Lower lobe of right lung (tissue), 2 donors: ENCODE measurements at places on chromosomes 3 and 15. TPM values are rescaled to one million over a fixed set of nuclear protein-coding genes. Genes with fewer than 3 reads are reported as not detected.

DNA sequence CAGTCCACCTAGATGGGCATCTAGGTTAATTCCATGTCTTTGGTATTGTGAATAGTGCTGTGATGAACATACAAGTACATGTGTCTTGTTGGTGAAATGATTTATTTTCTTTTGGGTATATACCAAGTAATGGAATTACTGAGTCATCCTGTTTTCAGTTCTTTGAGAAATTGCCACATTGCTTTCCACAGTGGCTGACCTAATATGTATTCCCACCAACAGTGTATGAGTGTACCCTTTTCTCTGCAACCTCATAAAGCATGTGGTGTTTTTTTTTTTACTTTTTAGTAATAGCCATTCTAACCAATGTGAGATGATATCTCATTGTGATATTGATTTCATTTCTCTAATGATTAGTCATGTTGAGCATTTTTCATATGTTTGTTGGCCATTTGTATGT is 86.0 kb upstream of the NDN start:
- H3K4me3 ChIP-seq: no peak overlapping the region
- H3K27ac ChIP-seq: no peak overlapping the region
- H3K36me3 ChIP-seq: no peaks in the 10 kb centered on the region
- no peak for DNase-seq
- H3K4me1 ChIP-seq: no peaks in the 10 kb centered on the region
- H3K27me3 ChIP-seq: no peaks in the 10 kb centered on the region

The CDCP1 gene
- total RNA-seq: 28.7 TPM

DNA sequence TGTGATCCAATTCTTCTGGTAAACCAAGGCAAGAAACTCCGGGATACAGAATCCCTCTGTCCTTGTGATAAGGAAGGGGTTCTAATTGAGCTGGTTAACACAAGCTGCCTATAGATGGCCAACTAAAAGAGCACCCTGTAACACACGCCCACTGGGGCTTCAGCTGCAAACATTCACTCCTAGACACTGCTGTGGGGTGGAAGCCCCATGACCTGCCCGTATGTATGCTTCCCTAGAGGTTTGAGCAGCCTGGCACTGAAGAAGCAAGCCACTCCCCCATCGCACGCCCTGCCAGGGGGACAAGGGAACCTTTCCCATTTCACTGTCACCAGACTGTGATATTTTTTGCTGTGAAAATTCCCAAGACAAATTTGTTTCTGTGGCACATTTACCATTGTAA is 516.9 kb upstream of the GOLIM4 start:
- no peaks in the 10 kb centered on the region for H3K4me1 ChIP-seq
- H3K36me3 ChIP-seq: no peaks in the 10 kb centered on the region
- no peaks in the 10 kb centered on the region for H3K27me3 ChIP-seq
- DNase-seq: no peak
- no peak overlapping the region for H3K4me3 ChIP-seq

- H3K27ac ChIP-seq: no peak overlapping the region
- H3K36me3 ChIP-seq: no peaks in the 10 kb centered on the region
- DNase-seq: no peak
- no peak overlapping the region for H3K4me3 ChIP-seq
These were observed 53.6 kb upstream of the AP4E1 start for GRCh38 chr15:50854601-50855490.

DNA sequence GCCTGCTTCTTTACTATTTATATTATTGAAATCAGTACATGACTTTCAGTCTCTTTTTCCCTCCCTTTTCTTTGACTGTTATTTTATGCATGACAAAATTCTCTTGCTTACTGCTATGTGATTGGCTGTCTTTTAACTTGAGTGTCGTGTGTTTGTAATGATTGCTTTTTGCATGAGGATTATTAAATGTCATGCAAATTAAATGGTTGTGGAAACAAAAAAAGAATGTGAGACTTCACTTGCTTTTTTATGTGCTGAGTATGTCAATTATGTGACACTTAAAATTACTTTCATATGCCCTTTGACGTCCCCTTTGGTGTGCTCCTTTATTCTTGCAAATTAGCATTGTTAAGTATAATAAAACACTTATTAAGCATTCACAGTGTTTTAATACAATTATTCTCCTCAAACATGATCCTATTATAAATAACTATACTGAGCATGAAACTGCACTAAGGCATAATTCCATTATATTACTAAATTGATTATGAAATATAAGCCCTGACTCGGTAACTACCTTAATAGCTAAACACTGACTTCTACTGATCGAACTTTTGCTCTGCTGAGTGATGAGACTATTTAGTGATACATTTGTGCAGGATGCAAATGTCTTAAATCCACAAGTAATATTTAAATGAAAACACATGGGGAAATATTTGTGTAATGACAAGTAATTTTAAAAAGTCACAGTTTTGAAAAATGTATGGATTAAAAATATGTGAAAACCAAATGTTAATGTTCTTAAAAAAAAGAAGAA is 401.7 kb downstream of the NLGN1 start:
- H3K36me3 ChIP-seq: no peaks in the 10 kb centered on the region
- DNase-seq: no peak
- no peaks in the 10 kb centered on the region for H3K4me1 ChIP-seq
- no peak overlapping the region for H3K27ac ChIP-seq

The CPNE9 gene
- total RNA-seq: 0.44 TPM

DNA sequence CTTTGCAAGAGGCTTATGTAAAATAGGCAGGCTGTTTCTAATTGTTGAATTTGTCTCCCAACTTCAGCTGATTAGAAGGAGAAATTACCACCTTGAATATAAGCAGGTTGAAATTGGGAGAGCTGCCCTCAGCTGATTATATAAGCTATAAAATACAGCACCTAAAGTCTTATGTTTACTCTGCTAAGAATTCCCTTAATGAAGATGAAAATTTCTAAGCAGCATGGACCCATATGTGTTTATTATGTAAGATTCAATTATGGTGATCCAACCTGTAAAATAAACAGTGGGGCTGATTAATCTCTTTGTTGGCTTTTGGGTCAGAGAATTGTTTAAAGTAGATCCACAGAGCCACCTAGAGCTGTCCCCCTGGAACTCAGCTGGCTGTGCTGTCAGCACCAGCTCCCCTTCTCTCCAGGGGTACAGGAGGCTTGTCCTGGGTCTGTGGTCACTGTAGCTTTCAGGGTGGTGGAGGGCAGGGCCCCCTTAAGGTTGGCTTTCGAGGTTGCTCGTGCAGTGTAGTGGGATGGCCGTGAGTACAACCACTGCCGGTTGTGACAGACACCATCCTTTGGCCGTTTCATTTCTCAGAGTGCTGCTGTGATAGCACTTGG is 9.5 kb downstream of the SLCO3A1 start:
- no peaks in the 10 kb centered on the region for H3K27me3 ChIP-seq
- H3K27ac ChIP-seq: no peak overlapping the region
- peaks cover 98% of the 10 kb centered on the region for H3K4me1 ChIP-seq
- no peak overlapping the region for H3K4me3 ChIP-seq

- H3K27me3 ChIP-seq: no peaks in the 10 kb centered on the region
- peaks cover 37% of the 10 kb centered on the region for H3K4me1 ChIP-seq
- no peak for DNase-seq
- H3K4me3 ChIP-seq: no peak overlapping the region
These were observed 271.2 kb upstream of the CTDSPL start for GRCh38 chr3:37590328-37591079.
